ENCODE measurements at places on chromosomes 2 and 18.

GRCh38 chr2:96945014-96945413 lies 41.4 kb downstream of the FAM178B start:
- no peak for DNase-seq

DNA sequence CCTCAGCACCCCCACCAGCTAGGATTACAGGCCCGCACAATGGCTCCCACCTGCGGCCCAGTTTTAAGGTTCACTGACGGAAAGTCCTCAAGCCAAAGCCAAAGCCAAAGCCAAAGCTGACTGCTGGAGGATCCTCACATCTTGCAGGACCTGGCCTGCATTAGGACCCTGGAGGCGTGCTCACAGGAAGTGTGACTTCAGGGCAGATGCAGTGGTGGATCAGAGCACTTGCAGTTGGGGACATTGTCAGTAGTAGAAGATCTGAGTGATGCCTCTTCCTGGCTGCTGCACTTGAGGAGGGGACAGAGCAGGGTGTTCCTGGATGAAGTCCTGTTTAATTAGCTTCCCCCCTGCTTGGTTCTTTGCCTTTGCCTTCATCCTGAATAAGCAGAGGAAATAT lies 69.0 kb upstream of the ALPP start:
- DNase-seq: no peak

- DNase-seq: no peak
Observed at GRCh38 chr18:8288472-8289195, 320.6 kb upstream of the RAB12 start.

DNA sequence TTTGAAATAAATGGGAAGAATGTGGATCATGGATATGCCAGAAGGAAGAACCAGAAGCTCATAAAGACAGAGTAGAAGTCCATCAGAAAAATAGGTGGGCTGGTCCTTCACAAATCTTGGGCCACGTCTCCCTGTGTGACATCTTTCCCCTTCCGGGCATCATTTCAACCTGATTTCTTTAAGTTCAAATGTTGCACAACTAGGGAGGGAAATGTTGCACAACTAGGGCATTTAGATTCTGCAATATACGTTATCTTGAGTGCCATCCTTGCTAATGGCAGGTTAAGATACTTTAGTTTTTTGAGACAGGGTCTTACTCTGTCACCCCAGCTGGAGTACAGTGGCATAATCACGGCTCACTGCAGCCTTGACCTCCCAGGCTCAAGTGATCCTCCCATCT lies 129.6 kb downstream of the CERS6 start:
- no peak for DNase-seq

DNA sequence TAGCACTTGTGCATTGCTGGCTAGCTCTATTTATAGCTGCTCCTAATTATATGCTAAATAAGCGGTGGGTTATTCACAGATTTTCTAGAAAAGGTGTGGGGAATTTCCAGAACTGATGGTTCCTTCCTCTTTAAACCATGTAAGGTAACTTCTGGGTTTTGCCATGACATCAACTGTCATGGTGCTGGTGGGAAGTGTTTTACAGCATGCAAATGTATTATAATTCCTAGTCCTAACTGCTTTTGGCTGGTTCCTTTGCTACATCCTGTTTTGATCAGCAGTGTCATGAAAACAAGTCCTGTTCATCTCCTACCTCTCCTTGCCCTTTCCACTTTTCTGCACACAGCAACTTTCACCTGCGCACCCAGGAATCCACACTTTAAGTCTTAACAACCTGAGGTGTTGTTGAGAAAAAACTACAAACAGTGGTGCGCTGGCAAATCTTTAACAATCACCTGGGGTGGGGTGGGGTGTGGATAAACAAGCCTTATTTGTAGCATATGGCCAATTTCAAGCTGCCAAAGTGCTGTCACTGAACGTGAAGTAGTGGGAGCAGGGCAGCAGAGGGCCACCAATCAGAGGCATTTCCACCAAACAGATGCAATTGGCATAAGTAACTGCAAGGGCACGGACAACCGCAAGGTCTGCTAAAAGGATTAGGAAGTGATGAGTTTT lies 33.4 kb upstream of the SKOR2 start:
- DNase-seq: no peak

Measured in stimulated activated CD4-positive, alpha-beta T cell treated with anti-CD3 and anti-CD28 coated beads, Interleukin-1b, Interleukin-23, amount 100 ng/mL, for 4 hours (primary cell).